ENCODE measurements at places on chromosomes 5 and 9.

DNA sequence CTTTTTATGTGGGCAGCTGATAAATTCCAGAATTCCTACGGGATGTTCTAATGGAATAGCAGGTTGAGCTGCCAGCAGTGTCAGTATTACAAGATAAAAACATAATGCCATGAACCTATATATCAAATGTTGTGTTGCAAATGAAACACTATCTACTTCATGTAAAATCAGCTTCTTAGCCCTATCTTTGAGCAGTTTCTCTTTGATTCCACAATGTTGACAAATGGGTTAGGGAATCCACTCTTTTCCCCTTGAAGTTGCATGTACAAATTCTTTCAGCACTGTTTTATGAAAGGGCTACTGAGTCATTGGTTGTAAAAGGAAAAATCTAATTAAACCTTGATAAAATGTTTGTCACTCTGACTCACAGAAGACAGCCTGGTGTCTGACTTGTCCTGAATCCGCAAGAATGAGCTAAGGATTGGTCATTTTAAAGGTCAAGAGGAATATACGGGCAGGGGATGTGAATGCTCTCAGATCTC is 950.6 kb upstream of the NUDT12 start:
- no peak for DNase-seq

GRCh38 chr5:53339962-53340540 is 140.4 kb upstream of the FST start:
- DNase-seq, result no peak

GRCh38 chr9:69762527-69762926 is 2.7 kb upstream of the PTAR1 start:
- DNase-seq, result no peak

- peak; percentile 84 for DNase-seq
Observed at GRCh38 chr9:114619191-114619761, 8.2 kb downstream of the TMEM268 start.

DNA sequence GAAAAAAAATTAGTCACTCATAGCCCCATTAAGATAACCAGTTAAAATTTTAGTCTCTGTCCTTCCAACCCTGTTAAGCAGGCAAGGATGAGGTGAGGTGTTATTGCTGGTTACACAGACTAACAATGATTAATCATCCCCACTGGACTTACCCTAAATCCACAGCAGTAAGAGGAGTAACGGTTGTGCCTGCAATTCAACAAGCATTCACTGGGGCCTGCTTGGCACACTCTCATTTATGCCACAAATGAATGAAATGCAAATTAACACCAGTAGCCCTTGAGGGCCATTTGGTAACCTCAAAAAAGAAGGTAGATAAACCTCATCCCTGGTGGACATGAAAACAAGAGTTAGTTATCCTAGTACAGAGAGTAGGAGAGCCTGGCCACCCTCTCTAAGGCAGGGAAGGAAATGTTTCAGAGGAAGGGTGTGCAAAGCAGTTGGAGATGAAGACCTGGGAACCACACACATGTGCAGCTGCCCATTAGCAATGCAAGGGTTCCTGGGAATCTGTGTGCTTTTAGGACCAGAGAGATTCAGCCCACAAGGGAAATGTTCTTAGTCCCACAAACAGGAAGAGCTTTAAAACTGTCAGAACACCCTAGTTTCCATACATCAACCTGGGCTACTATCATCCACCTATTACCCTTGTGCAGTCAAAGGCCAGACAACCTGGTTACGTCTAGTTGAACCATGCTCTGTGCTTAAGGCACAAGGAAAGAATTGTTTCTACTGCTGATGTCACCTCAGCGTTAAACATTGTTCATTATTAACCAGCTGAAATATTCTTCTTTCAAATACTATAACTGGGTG is 7.7 kb downstream of the LHFPL2 start:
- DNase-seq, result no peak
